ENCODE measurements at places on chromosomes 2 and 18. TPM values are rescaled to one million over a fixed set of nuclear protein-coding genes. Genes with fewer than 3 reads are reported as not detected.

Gene GALR1
- not detected for total RNA-seq

DNA sequence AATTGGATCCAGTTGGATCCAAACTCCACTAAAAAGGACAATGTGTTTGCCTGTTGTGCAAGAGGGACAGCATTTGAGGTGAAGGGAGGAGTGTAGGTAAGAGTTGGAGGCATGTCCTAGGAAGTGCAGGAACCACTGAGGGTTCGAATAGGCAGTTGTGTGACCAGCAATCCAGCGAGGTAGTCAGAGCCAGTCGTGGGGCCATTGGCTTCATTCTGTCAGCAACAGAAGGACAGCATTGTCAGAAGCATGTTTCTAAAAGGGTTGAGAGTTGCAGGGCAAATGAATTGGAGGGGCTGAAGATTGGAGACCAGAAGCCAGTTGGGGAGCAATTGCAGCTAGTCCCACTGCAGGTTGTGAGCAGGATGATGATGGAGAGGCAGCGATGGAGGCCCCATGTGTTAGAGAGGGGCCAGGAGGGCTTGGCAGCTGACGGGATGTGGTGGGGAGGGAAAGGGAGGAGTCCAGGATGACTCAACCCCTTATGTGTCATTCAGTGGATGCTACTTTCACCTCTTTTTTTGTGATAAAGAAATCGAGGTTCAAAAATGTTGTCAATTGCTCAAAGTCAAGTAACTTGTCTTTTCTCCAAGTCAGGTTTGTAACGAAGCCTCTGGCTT, 96.7 kb upstream of the SIX3 start:
- no peak for DNase-seq

DNA sequence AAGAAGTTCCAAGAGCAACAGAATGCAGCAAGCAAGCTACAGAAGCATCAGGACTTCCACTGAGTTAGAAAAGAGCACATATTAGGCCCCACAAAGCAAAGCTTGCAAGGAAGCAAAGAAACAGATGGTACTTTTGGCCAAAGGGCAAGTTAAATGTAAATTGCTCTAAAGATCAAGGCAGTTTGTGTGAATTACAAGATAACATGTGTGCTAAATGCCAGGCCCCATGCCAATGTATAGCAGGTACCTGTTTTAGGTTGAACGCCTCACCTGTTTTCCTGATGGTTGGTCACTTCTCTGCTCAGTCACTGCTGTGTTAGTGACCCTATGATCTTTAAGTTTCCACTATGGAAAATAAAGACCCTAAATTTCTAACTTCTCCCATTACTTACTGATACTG, 606.5 kb upstream of the GYPC start:
- no peak for DNase-seq

DNA sequence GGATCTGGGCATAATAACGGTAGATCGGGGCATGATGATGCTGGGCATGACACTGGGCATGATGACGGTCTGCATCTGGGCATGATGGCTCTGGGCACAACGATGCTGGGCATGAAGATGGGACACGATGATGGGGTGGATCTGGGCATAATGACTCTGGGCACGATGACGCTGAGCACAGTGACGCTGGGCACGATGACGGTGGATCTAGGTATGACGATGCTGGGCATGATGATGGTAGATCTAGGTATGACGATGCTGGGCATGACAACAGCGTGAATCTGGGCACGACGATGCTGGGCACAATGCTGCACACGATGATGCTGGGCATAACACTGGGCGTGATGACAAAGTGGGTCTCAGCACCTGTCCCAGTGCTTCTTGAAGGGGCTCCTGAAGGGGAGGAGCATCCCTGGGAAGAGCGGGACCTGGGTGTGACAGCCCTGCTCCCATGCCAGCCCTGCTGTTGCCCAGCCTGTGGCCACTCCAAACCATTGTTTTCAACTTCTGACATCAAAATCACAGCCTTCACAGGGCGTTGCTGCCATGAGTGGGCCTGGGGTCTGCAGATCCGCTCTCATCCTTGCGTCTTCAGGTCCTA, 30.4 kb upstream of the ALLC start:
- peak; percentile 36 for DNase-seq

- no peak for DNase-seq
Observed at GRCh38 chr2:22406625-22407024, 978.4 kb upstream of the KLHL29 start.

- DNase-seq, result no peak
Observed at GRCh38 chr2:222710736-222711135, 39.3 kb downstream of the MOGAT1 start.

Gene NBEAL1
- total RNA-seq, result 71.7 TPM

DNA sequence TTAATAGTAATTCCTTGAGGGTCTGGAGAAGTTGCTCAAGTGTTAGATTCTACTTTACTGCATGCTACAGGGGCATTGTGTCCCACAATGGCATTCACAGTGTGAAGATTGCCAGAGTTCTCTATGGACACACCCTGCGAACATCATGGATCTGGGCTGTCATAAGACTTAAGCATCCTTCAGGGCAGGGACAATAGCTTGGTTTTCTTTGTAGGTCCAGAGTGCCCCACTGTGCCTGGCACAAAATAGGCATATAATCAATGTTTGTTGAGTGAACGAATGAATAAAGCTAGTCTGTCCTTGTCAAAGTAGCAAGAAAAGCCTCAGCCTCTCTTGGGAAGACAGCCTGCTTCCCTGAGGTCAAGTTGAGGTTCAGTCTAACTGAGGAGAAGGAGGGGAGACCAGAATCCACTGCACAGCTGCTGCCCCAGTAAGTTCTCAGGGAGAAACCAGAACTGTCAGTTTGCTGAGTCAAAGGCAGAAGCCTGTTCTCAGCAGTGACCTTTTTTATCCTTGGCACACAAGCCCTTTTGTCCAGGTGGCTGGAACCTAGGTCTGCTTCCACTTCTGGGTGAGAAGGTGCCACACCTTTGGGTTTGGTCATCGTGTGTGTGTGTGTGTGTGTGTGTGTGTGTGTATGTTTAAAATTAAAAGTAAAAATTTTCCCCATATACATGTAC, 15.0 kb downstream of the INPP4A start:
- peak; percentile 33 for DNase-seq

DNA sequence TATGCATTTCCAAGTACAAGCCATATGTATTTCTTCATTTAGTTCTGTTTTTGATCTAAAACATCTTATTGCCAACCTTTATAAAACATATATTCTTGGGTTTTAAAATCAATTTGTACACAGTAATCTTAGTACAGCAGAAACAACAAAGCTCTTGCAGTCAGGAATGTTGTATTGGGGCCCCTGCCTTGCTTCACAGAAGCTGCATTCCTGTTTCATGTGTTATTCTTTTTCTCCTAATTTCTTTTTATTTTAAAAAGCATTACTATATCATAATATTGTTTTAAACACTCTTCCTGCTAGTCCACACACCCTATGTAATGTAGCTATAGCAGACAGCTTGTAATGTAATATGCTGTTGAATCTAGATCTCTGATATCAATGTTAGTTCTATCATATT, 24.0 kb downstream of the SERPINB7 start:
- DNase-seq, result no peak

DNA sequence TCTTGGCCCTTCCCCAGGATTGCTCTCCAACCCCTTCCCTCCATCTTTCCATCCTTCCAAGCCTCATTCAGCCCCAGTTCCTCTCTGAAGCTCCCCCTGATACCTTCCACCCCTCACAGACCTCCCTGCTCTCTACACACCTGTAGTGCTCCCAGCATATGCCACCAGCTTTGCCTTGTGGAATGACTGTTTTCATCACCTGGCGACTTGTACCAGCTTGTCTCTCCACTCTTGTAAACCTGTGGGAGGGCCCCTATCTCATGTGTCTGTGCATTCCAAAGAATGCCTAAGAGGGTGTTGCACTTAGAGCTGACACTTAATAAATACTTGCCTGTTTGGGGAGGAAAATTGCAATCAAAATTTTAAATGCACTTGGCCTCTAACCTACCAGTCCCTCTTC, 198.7 kb downstream of the BCL11A start:
- DNase-seq, result no peak

- DNase-seq, result no peak
Observed at GRCh38 chr2:10954416-10954815, 42.7 kb downstream of the KCNF1 start.

DNA sequence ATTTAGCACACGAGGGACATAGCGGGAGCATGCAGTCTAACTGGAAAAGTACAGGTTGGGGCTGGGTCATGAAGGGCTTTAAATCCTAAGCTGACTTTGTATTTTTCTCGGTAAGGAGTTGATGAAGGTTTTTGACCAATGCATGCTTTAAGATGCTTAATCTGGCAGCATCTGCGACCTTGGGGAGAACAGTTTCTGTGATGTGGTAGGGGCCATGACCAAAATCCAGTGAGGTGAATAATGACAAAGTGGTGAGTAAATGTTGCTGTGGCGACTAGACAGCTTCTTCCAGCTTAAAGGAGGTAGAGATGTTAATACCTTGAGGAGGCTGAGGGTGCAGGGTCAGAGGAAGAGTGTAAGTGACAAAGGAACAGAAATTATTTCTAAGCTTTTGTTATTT, 174.6 kb upstream of the ALPP start:
- no peak for DNase-seq

- no peak for DNase-seq
Observed at GRCh38 chr2:53091183-53091582, 676.4 kb upstream of the CHAC2 start.

DNA sequence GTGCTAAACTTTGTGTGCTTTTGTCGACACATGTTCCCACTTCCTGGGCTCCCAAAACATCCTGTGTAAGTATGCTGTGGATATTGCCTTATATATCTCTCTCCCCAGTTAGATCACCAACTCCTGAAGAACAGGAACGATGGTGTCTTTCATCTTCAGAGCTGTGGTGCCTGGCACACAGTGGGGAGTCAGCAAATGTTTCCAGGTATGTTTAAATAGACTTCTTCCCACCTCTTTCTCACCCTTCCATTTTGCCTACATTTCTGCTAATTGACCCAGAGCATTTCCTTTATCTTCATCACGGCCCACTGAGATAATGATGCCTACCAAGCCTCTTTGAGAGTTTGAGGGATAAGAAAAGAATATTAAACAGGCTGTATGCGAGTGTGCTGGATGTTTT, 60.7 kb downstream of the RND3 start:
- DNase-seq, result no peak

GRCh38 chr2:37070931-37071330, 13.2 kb downstream of the HEATR5B start:
- DNase-seq, result no peak

- DNase-seq, result no peak
Observed at GRCh38 chr2:167814881-167815718, 432.3 kb downstream of the STK39 start.

- DNase-seq, result no peak
Observed at GRCh38 chr2:68103030-68103708, 40.4 kb upstream of the C1D start.

DNA sequence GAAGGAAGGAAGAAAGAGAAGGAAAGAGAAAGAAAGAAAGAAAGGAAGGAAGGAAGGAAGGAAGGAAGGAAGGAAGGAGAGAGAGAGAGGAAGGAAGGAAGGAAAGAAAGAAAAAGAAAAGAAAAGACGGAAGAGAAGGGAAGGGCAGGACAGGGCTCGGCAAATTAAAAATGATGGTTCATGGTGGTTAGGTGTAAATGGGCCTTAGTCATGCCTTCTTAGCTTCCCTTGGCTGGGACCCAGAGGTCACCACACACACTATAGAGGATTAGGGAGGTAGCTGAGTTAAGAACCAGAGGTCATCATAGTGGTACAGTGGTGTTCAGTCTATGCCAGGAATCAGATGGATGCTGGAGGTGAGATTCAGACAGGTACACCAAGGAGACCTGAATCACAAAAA, 9.3 kb upstream of the ATL2 start:
- no peak for DNase-seq

DNA sequence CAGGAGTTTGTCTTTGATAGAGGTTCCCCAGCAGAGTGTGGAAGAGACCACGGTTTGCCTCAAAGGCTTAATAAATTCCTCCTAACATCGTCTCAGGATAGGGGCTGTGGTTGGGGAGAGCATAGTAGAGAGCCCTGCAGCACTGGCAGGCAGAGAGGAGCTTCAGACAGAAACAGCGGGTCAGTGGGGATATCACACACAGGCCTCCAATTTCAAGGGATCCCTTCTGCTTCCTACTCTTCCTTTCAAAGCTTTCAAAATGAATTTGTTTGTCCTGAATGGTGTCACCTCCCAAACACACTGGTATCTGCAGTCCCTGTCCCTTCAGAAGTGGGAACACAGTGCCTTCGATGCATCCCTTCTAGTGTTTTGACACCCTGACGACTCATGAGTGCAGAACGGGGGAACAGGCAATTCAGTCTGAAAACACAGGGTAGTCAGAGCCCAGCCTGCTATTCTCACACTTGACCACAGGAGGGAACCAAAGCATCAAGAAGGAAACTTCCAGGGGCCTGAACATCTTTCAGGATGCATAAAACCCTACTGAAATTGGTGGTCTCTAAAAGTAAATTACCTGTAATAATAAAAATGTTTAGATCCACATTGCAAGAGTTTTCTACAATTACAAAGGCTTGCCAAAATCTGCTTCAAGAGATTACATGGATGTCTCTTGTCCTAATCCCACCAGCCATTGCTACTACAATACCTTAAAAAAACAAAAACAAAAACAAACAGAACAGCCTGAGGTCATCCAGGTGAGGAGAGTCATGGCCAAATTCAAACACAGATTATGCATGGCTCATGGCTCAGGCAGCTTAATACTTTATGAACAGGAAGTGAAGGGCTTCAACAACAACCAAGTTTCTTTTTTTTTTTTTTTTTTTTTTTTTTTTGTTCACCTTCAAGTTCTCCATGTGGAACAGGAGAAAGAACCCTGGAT, 49.8 kb downstream of the SLC14A2 start:
- DNase-seq, result peak; percentile 74

GRCh38 chr2:240211096-240211495, 70.6 kb upstream of the OTOS start:
- DNase-seq, result no peak

Gene FAM210A
- total RNA-seq, result 14.8 TPM

GRCh38 chr18:31685097-31686082, 1.0 kb upstream of the B4GALT6 start:
- DNase-seq, result peak; percentile 67

DNA sequence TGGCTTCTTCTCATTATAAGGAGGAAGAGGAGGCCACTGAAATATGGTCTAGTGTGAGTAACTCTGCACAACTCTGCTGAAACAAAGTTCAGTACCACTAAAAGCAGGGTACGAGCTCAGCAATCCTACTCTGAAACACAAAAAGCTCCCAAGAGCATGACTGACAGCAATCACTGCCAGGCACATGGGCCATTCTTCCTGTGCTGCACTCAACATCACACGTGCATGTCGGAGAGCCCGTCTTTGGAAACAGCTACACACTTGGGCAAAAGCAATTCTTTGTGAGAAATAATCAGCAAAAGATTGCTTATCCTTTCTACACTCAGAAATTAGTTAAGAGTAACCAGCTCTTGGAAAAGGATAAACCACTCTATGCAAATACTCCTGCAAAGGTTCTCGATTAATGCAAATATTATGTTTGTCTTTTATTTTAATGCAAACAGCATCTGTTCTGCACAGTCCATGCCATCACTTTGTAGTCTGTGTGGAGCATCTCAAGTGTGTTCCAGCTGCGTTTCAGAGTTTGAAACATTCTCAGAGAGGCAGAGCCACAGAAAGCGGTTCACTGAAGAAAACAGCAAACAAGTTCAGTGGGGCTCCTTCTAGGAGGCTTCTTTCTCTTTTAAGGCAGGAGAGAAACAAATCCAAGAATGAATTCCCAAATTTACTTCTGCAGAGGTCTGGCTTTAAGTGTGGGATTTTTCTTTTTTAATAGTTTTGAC, 145.0 kb downstream of the HDAC4 start:
- DNase-seq, result no peak

Gene KCNS3
- total RNA-seq, result 20.3 TPM
